ENCODE measurements at places on chromosomes 5 and 9.

GRCh38 chr9:88746029-88746742 lies 211.2 kb downstream of the NXNL2 start:
- DNase-seq: no peak

DNA sequence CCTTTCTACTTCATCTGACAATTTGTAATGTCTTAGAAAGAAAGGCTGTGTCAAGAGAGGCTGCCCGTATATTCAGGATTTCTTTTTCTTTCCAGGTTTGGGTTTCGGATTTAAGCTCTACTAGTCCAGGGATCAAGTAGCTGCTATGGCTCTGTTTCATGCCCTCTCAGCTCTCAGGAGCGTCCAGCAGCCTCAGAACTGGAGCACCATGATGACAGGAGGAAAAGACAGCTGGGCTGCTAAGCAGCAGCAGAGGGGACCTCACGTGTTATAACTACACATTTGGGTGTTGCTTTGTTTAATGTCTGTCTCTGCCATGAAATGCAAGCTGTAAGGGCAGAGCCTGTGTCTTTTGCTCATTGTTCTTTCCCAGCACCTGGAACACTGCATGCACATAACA lies 28.5 kb downstream of the TBC1D2 start:
- no peak for DNase-seq

- DNase-seq: no peak
These were observed 12.0 kb downstream of the PCDHAC2 start for GRCh38 chr5:140978260-140978659.

- no peak for DNase-seq
These were observed 39.7 kb upstream of the HSD17B4 start for GRCh38 chr5:119412279-119413227.

DNA sequence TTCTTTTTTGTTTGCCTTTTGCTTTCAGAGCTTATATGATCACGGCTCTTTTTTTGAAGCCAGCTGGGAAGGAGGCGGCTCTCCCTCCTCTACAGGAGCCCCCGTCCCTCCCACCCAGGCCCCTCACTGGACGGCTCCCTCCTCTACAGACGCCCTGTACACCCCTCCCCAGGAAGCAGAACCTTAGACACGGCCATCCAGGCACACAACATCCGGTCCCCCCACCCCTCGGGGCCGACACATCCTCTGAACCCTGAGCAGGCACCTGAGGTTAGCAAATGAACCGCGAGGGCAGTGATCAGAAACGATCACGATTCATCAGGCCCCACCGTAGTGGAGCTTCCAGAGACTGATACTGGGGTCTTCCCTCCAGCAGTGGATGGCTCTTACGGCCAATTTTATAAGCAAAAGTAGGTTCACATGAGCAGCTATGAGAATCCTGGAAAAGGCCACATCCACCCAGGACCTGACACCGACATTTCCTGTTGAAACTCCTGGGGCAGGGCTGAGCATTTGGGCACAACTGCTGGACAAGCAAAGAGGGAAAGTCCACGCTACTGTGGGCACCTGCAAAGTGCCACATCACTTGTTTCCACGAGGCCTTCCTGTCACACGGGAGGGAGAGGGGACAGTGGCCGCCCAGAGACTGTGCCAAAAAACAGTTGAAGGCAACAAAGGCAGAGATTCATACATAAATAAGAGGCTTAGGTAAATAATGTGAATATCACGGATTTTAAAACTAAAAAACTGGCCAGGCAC lies 78.9 kb downstream of the SEMA4D start:
- peak; percentile 85 for DNase-seq

DNA sequence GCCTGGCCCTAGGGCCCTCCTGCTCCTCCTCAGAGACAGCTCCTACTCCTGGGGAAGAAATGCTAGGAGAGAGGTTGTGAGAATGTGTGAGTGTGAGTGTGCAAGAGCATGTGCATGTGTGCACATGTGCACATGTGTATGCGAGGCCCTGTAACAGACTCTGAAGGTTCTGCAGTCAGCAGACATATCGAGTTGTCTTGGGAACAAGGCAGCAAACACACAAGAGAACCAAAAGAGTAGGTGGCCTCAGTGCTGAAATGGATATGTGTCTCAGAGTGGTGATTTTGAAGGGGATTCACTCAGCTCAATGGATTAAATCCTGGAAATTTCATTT lies 50.5 kb downstream of the MVB12B start:
- DNase-seq: no peak

DNA sequence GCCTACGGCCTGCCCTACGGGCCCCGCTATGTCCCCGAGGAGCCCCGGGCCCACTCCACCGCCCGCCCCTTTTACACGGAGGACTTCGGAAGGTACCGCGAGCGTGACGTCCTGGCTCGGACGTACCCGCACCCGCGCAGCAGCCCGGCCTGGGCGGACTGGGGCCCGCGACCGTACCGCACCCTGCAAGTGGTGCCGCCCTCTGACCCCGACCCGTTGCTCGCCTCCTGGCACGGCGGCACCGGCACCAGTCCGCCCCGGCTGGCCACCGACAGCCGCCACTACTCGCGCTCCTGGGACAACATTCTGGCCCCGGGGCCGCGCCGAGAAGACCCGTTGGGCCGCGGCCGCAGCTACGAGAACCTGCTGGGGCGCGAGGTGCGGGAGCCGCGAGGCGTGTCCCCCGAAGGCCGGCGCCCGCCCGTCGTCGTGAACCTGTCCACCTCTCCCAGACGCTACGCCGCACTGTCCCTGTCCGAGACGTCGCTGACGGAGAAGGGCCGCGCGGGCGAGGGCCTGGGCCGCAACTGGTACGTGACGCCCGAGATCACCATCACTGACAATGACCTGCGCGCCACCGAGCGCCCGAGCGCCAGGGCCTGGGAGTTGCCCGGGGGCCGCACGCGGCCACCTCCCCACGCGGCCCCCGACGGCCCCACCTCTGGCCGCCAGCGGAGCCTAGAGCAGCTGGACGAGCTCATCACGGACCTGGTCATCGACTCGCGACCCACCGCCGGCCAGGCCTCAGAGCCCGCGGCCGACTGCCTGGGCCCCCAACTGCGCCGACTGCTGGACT lies 3.4 kb downstream of the AJM1 start:
- no peak for DNase-seq
